Glomerular endothelial cell (primary cell): ENCODE measurements at places on chromosomes 2 and 18.

GRCh38 chr2:199378948-199379650 lies 78.6 kb downstream of the SATB2 start:
- no peak for DNase-seq

GRCh38 chr2:28747714-28748113 lies 3.9 kb upstream of the PPP1CB start:
- DNase-seq: no peak

- no peak for DNase-seq
These were observed 1.2 kb upstream of the ARHGAP28 start for GRCh38 chr18:6728331-6728730.

GRCh38 chr2:191056228-191056627 lies 42.3 kb upstream of the STAT1 start:
- DNase-seq: no peak

DNA sequence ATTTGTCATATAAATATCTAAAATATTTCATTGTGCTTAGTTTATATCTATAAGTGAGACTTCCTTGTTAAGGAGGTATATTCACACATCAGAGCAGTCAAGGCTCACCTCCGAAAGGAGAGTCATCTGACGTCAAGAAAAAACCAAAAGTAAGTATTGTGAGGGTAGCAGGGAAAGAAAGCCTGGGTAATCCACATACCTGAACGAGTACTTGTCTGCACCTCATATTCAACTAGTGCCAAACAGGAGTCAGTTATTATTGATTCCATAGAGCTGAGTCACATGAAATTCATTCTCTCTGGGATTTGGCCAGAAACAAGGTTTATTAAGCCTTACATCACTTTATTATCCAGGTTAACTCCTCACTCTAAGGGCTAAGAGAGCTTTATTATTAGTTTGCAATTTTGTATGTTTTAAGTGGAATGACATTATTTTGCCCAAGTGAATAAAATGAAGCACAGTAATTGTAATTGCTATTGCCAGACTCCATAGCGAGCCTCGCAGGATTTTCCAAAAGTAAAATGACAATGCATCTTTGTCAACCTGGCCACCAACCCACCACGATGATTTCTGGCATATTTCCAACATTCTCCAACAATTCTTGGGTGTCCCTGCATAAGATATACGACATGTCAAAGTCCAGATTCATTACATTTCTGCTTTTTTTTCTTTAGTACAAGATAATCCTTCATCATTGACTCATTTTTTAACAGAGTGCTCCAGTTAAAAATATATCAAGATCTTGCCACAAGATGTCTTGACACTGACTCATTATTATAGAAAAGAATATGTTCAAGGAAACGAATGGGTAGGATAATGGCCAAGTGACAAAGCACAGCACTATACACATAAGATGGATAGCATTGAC lies 1210.4 kb upstream of the ACVR2A start:
- DNase-seq: no peak

- DNase-seq: no peak
These were observed 195.4 kb upstream of the CWC22 start for GRCh38 chr2:180202467-180202951.

GRCh38 chr2:203301667-203302066 lies 26.5 kb upstream of the ABI2 start:
- no peak for DNase-seq
